ENCODE measurements at places on chromosomes 16 and 17.

DNA sequence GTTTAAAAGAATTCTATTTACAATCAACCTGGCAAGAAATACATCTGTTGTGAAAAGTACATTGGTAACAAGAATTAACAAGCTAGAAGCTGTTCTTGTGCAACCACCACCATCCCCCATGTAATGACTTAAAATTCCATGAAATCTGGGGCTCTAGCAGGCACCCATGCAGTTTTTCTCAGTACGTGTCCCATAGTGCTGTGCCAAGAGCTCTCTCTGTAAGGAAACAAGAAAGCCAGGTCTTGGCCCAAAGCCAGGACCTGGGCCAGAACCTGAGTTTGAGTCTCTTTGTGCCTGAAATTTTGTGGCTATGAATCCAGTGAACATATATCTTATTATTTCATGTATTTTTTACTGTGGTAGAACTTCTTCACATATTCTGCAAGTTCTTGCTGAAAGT, 46.6 kb downstream of the NUP93 start:
- no peak for DNase-seq

DNA sequence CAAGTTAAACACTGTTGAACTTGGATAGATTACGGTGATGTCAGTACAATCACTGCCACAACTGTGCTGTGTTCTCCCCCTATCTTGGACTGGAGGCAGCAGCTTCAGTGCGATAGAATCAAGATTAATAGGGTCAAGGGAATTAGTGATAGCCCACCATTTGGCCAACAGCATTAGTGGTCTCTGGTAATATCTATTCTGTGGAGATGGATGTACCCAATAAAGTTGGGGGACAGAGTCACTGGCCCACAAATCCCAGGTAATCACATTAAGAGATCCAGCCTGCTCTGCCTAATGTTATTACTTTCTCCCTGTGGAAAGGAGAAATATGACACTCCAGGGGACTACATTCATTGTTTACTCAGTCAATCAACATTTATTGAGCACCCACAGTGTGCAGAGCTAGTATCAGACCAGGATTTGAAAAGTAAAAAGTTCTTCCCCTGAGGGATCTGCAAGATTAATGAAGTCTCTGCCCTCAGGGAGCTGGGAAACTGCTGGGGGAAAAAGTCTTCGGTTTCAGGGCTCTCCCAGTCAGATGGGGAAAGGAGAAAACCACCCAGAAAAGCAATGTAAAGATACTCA, 23.6 kb upstream of the ATP5MC1 start:
- no peak for DNase-seq

GRCh38 chr17:82065193-82065637, 389 bp downstream of the DUS1L start:
- DNase-seq, result no peak

DNA sequence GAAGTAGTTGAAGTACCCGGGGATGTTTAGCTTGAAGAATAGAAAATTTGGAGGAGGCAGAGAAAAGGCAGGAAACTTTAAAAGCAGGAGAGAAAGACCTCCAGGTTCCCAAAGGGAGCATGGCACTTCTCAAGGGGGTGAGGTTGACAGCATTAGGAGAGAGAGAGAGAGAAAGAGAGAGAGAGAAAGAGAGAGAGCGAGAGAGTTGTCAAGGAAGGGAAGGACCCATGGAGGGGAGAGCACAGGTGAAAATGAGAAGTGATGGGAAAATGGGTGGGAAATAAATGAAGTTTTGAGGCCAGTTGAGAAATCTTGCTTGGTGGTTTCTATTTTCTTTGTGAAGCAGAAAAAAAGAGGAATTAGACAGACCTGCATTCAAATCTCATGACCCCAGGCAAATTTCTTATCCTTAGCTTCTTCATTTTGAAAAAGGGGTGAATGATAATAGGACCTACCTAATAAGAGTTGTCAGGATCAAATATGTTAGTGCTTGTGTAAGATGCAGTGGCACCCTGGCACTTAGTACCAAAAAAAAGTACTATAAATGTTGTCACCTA, 24.0 kb downstream of the PRKCB start:
- DNase-seq, result no peak

- no peak for DNase-seq
Measured at GRCh38 chr17:35666967-35667532, 64.4 kb upstream of the RASL10B start.

DNA sequence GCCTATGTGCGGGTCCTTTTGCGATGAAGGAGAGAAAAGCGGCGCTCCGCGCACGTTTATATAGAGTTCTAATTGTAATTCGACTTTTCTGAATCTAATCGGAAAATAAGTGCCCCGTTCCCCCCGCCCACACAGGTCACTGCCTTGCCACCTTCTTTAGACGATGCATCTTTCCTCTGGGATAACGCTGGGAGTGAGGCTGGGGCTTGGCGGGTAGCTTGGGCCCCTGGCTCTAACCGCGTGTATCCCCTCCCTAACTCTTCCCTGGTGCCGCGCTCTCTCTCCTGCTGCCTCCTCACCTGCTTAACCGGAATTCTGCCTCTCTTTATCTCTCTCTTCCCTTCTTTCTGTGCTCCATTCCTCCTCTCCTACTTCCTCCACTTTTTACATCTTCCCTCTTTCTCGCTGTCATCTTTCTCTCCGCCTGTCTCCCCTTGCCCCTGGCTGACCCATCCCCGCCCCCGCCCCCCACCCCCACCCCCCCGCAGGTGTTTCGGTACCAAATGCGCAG, 2.6 kb downstream of the LHX1 start:
- no peak for DNase-seq

GRCh38 chr17:50015146-50015545, 20.1 kb upstream of the DLX3 start:
- no peak for DNase-seq

DNA sequence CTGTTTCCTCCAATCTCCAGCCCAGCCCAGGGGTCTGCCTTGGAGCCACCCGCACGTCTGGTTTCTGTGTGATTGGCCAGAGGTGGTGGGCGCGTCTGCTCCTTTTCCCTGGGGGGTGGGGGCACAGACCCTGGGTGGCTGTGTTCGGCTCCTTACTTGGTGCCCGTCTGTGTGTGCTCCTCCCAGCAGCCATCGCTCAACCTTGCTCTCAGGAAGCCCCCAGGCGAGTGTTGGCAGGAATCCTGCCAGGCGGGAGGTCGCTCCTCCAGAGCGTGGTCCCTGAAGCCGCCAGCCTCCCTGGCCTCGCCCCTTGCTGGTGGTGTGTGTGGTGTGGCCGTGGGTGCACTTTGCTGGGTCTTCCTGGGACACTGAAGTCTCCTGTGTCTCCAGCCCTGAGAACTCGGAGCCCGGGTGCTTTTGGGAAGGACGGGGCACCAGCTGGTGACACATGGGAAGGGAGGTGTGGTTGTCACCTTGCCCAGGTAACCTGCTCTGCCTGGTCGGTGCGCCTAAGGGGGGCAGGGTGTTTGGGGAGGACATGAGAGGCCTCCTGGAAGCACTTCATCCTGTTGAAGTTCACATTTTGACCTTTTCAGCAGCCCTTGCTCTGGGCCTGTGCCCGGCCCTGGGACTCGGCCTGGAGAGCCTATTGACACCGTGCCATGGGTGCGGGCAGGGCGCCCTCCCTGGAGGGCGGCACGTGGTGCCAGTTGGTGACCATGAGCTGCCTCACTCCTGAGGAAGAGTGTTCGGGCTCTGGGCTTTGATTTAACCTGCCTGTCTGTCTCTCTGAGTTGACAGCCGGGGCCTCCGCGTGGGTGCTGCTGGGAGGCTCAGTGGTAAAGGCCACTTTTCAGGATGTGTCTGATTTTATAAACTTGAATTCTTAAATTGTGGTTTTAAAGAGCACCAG, 49.0 kb upstream of the ZNF750 start:
- no peak for DNase-seq

DNA sequence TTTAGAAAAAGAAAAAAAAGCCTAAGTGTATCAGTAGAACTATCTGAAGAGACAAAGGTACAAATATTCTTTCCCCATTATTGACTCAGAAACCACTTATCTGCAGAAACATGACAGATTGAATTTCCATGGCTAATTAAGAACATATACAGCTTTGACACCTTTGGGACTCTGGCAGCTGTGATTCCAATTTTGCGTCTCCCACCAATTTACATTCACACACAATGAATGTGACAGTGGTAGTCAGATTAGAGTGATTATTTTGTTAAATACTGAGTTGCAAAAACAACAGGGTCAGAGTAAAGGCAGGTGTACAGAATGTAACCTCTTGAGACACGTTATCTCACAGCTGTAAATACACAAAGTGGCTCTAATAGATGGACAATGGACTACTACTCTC, 5.3 kb upstream of the PPM1D start:
- no peak for DNase-seq

GRCh38 chr17:51601622-51602261, 341.4 kb downstream of the UTP18 start:
- no peak for DNase-seq

DNA sequence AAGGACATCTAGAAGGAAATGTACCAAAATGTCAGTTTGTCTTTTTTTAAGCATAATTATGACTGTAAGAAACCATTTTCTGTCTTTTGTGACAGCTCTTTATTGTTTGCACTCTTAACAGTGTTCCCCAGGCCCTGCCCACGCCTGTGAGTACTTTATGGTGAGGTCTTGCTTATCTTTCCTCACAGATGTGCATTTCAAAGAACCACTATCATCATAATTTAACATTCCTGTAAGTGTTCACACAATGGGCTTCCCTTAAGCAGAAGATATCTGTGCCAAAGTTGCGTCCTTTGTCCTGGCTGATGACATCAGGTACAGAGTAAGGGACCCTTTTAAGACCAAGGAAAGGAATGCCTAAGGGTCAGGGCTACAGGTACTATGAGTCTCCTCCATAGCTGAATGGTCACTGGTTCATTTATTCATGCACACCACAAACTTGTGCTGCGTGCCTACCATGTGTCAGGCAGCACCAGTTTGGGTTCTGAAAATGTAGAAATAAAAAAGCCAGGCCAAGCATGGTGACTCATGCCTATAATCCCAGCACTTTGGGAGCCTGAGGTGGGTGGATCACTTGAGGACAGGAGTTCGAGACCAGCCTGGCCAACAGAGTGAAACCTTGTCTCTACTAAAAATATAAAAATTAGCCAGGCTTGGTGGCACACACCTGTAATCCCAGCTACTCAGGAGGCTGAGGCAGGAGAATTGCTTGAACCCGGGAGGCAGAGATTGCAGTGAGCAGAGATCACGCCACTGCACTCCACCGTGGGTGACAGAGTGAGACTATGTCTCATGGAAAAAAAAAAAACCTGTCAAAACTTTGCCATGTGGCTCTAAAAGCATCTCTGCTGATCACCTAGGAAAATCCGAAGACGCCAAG, 55.4 kb upstream of the NLK start:
- no peak for DNase-seq

DNA sequence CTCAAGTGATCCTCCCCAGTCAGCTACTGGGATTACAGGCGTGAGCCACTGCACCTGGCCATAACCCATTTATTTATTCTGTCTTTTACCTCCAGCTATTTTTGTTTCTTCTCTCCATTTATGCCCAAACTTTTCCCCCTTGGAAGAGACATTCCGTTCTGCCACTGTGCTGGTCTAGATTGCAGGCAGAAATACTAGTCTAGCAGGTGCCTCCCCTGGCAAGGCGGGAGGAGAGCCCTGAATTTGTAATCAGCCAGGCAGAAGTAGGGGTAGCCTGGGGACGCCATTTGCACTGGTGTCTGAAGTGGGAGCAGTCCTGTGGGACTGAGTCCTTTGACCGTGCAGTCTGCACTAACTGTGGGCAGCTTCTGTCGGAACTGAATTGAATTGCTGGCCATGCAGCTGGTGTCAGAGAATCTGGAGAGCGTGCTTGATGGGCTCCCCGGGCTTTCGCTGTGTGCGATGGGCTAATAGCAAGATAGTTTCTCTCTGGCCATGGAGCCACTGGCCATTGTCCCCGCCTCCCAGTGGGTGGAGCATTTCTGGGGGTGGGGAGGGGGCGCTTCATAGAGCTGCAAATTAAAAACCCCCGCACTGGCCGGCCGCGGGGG, 31.5 kb upstream of the LITAF start:
- no peak for DNase-seq

- DNase-seq, result no peak
Measured at GRCh38 chr16:11183035-11183812, 72.8 kb downstream of the SOCS1 start.

GRCh38 chr17:69949973-69950695, 124.9 kb upstream of the KCNJ16 start:
- DNase-seq, result peak; percentile 37

DNA sequence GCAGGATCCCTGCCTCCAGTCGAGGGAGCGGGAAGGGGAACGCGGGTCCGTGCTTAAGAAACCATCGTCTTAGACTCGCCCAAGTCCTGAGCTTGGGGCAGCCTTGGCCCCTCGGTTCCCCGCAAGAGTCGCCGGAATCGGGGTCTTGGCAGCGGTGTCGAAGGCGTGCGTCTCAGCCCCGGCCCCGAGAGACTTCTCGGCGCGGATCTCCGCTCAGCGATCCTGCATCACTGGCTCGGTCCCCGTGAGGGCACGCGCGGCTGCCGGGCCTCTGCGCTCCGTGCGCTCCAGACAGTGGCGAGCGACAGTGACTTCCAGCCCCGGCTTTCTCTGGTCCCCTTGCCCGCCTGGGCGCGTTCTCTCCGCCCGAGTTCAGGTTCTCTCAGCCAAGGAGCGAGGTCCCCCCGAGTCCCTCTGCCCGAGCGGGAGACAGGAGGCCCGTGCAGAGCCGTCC, 380 bp downstream of the HS3ST3A1 start:
- no peak for DNase-seq
